ENCODE measurements at places on chromosomes 5 and 9.
A peak's percentile ranks its signal among the peaks of the same experiment; 100 is the strongest.

DNA sequence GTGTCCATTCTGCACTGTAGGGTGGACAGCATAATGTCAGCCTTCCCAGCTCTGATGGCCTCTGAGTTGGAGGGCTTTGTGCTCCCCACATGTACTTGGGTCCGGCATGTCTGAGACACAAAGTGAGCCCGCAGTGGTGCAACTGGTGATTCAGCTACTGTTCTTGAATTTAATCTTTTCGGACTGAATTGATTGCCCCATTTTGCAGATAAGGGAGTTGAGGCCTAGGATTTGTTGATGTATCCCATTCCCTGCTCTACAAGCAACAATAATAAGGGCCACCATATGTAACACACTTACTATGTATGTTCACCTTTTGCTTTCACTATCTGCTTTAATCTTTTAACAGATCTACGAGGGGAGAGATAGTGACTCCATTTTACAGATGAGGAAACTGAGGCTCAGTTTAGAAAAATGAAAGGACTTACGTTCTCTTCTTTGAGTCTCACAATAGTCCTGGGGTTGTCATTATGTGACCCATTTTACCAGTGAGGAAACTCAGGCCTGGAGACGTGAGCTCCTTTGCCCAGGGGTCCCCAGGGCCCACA, 4.5 kb downstream of the GSN start:
- DNase-seq: no peak

DNA sequence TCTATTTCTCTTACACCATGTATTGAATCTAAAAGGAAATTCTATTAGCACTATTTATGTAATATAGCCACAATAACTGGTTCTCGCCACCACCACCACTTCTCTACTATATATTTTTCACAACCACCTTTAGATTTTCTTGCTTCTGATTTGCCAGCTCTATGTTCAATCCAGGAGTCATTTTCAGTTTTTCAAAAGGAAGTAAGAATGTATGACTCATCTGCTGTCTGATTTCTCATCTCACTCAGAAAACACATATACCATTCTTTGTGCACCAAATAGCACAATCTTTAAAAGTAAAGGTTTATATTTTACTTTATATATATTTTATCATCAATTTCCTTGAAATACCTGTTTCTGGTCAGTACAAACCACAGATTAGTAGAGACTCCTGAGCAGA, 1127.5 kb downstream of the TAF11L14 start:
- no peak for DNase-seq

GRCh38 chr9:133129001-133129795, 8.2 kb upstream of the RALGDS start:
- no peak for DNase-seq

DNA sequence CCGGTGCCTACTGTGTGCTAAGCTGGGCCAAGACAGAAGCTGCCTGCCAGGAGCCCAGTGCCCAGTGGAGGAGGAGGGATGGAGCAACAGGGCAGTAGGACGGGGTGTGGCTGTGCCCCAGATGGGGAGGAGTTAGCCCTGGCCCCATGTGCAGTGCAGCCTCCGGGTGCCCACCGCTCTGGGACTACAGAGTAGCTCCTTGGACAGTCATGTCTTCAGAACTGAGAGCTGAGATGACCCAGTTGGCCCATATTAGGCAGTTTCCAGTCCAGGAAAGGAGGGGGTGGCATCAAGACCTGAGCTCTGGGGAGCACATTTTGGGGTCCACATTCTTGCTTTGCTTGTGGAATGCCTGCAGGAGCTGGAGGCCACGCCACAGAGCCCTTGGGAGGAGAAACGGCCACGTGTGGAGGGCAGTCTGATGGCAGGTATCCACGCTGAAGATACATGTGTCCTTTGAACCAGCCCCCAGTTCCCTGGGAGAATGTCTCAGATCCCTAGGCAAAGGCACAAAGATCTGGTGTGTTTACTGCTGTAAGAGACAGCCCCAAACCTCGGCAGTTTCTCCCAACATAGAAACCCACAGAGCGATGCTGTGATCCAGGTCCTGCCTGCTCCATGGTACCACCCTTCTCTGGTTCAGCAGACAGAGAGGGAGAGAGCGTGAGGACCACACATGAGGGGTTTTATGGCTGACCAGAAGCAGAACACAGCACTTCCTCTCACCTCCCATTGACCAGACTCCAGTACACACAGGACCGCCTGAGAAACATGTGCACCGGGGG, 46.8 kb upstream of the FCN1 start:
- no peak for DNase-seq

DNA sequence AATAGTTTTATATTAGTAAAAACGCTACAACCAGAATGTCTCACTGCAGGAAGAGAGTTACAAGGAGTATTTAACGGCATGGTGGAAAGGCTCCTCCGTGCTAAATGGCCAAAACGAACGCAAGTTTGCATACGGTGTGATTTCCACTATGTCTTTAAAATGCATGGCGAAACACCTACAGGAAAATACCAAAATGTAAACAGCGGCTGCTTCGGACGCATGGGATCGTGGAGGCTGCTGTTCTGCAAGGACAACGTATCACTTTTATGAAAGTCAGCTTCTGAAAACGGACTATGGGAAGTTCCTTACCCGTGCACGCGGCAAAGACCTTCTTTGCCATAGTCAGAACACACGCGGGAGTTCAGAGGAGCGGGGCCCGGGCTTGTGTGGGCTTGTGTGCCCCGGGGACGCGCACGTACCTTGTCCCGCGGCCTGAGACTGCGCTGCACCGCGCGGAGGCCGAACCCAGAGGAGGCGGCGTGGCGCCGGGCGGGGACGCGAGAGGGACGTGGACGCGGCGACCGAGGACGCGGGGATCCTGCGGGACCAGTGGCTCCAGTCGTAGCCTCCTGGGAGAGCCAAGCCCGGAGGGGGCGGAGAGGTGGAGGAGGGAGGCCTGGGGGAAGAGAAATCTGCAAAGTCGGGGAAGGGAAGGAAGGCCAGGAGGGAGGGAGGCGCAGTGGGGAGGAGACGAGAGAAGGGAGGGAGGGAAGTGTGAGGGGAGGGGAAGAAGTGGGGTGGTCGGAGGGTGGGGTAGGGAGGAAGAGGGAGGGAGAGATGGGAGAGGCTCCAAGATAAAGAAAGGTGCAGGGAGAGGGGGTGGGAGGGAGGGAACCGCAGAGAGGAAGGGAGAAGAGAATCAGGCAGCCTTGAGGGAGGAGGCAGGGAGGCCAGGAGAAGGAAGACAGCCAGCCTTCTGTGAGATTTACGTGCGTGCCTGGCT, at the start of gene CMBL:
TSS of gene CMBL (minus strand) at position 697 of the 943 bp plus-strand sequence. CDS start 17,140 bp downstream, outside the sequence.
- DNase-seq: peak; percentile 39

Measured in neural crest cell (in vitro differentiated cells).